Stimulated activated CD4-positive, alpha-beta T cell treated with anti-CD3 and anti-CD28 coated beads, TNF-alpha, amount 100 ng/mL, for 4 hours (primary cell): ENCODE measurements at places on chromosomes 5 and 9.

DNA sequence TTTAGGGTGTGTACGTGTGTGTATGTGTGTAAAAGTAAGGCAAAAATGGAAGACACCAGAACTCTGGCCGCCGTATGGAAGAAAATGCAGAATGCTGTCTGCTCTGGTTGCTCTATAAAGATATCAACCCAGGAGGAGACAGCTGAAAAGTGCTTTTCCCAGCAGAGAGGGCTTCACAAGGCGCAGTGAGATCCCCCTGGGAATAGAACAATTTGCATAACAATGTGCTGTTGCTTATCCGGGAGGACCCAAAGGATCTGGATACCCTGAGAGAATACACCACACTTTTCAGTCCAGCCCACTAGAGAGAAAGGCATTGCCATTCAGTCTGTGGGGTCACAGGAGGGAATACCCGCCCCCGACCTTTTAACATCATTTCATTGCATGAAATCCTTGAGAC, 230.6 kb downstream of the EBF1 start:
- no peak for DNase-seq

- DNase-seq = no peak
These were observed 685.8 kb downstream of the MAT2B start for GRCh38 chr5:164191240-164191639.

GRCh38 chr5:160312960-160313727, 780 bp upstream of the CCNJL start:
- DNase-seq = no peak

DNA sequence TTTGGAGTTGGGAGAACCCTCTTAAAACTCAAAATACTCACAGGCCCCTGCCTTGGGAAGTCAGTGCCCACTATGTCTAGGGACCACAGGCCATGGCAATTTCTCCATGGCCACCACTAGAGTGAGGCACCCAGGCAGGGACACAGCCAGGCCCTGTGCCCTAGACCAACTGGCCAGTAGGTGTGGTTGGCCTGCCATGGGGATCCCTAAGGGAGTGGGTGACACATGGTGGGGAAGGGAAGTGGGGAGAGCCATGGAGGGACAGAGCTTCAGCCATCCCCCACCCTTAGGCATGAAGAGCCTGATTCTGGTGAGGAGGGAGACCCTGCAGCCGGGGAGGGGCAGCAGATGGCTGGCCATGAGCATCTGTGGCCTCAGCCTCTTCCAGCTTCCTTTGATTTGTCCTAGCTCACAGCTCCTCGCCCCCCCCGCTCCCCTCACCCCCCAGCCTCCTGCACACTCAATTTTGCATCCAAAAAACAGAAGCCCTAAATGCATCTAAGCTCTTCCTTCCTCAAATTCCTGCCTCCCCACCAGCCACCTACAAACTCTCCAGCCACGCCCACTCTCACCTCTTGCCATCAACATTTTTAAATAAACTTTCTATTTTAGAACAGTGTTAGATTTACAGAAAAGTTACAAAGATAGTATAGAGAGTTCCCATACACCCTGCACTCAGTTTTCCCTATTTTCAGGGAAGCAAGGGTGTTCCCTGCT, 1.6 kb upstream of the DBN1 start:
- DNase-seq = no peak

DNA sequence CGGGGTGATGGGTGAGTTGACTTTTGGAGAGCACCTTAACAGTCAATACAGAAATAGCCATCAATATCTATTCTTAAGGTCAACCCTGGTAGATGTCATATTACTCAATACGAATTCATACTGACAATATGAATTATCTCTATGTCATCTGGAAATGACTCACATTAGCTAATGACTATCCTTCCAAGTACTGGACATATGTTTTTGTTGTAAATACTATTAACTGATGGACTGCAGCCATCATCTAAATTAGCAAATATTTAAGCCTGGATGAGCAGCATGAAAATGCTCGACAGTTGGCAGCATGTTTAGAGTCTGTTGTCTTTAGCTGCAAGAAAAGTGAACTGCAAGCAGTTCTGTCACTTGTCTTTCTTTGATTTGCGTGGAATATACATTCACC, 19.6 kb upstream of the ISOC1 start:
- DNase-seq = no peak

- DNase-seq = no peak
These were observed 15.6 kb downstream of the PRDM6 start for GRCh38 chr5:123104607-123105006.

GRCh38 chr5:158322620-158323019, 463.7 kb upstream of the CLINT1 start:
- DNase-seq = no peak

- no peak for DNase-seq
These were observed 131.5 kb downstream of the ERCC6L2 start for GRCh38 chr9:96006961-96007360.

- DNase-seq = no peak
These were observed 727.2 kb upstream of the WWC1 start for GRCh38 chr5:167564275-167564674.

- no peak for DNase-seq
These were observed 483 bp upstream of the DAB2IP start for GRCh38 chr9:121651008-121651294.

- DNase-seq = no peak
These were observed 263.7 kb upstream of the DAPK1 start for GRCh38 chr9:87233899-87234455.

DNA sequence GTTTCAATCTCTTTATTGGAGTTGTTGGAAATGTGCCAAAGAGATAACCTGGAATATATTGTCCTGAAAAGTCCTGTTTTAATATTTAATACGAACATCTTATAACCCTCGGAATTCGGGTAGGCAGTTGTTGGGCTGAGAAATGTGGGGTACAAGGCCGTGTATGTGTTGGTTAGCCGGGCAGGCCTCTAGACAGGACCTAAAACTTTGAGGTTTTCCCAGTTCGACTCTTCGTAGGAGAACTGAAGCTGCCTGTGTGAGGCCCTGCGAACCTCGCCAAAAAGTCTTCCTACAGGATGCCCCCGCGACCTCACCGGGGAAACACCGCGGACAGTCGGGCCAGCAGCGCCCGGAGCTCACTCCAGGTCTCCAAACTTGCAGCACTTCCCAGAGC, 583 bp upstream of the TJP2 start:
- DNase-seq = no peak

DNA sequence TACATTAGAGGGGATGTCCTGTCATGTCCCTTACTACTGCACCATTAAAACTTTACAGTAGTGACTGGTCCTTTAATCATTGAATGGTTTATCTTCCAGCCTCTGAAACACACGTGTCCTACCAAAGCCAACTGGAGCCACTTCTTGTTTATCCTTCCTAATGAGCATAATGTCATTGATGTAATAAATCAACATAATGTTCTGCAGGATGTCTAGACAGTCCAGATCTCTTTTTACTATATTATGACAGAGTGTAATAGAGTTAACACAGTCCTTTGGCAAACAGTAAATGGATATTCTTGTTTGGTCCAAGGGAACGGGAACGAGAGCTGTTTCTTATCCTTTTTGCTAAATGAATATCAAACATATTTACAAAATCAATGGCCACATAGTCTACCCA, 88.1 kb upstream of the PTPRD start:
- no peak for DNase-seq

- no peak for DNase-seq
These were observed 132.7 kb upstream of the MTAP start for GRCh38 chr9:21669701-21670100.

- DNase-seq = no peak
These were observed 106.4 kb upstream of the GPR151 start for GRCh38 chr5:146622391-146622790.

- no peak for DNase-seq
These were observed 11.0 kb downstream of the CCDC180 start for GRCh38 chr9:97318433-97318832.

- no peak for DNase-seq
These were observed 533.3 kb downstream of the ACTL7B start for GRCh38 chr9:108322326-108323098.

DNA sequence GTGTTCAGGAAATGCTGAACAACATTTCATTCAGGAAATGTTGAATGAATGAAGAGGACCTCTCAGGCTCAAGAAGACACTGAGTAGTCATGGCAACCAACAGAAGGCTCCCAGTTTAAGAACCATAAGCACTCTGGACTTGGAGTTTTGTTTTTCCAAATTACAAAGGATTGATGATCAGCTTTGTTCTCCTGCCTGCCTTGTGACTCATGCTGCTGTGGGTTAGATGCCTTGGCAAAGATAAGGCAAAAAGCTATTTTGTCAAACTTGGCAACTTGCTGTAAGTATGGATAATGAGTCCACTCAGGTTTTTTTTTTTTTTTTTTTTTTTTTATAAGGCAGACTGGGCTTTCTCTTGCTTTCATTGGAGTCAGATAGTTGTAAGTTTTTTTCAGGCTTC, 365.0 kb downstream of the TMEM232 start:
- no peak for DNase-seq

DNA sequence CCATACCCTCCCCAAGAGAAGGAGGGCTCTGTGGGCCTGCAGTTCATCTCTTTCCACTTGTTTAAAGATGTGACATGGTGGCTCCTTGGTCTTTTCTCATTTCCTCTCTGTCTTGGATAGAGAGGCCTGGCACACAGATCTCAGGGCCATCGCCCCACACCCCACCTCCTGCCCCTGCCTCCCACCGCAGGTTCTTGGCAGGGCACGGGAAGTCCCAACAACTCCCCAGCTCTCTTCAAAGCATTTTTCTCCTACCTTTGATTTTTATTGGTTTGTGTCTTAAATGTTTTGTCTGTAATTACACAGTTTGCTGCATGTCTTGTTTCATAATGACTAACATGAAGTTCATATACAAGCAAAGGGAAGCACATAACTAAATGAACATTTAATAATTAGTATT, 178.5 kb upstream of the MSX2 start:
- DNase-seq = no peak

- no peak for DNase-seq
These were observed 36.2 kb upstream of the ADAM19 start for GRCh38 chr5:157611571-157612476.

DNA sequence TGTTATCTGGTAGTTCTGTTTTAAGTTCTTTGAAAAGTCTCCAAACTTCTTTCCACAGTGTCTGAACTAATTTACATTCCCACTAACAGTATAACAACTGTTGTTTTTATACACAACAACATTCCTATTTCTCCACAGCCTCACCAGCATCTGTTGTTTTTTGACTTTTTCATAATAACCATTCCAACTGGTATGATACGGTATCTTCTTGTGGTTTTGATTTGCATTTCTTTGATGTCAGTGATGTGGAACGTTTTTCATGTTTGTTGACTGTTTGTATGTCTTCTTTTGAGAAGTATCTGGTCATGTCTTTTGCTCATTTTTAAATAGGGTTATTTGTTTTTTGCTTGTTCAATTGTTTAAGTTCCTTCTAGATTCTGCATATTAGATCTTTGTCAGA, 12.6 kb upstream of the GRAMD2B start:
- no peak for DNase-seq

DNA sequence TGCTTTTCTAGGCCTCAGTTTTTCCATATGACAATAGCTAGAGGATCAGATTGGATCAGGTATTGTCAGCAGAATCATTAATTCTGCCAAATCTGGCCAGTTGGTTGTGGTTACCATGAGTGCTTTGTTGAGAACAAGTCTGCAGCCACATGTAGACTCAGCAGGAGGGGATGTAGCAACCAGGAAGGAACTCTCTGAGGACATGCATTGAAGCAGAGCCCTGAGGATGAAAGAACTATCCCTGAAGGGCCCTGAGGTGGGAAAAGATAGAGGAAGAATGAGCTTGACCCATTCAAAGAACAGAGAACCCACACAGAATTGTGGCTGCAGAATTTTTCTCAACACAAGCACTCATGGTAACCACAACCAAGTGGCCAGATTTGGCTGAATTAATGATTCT, 60.1 kb upstream of the AFAP1L1 start:
- no peak for DNase-seq

- DNase-seq = no peak
These were observed 246.4 kb downstream of the SH3GL2 start for GRCh38 chr9:17825265-17825659.

DNA sequence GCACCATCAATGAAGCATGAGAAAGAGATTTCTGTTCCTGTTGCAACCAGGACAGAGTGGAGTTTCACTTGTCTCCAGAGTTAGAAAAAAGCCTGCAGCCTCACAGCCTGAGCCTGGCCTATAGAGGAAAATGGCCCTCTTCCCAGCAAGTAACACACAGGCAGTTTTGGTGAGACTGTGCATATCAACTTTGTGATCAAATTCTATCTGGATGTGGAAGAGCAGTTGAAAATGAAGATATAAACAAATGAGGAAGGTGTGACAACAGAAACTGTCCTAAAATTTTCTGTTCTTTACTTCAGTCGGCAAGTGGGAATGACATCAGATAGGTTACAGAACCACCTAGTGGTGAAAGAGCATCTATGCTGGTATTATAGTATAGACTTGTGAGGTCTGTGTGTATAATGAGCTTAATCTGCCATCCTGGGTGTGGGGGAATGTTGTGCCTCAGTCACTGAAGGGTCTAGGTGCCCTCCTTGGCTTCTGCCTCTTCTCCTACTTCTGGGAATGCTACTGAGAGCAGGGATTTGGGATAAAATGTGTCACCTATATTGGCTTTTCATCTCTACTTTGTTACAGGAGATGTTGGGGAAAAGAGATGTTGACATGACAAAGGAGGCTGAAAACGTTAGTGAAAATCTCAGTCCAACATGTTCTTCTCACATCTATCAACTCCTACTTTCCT, 28.2 kb downstream of the YIPF5 start:
- DNase-seq = no peak

DNA sequence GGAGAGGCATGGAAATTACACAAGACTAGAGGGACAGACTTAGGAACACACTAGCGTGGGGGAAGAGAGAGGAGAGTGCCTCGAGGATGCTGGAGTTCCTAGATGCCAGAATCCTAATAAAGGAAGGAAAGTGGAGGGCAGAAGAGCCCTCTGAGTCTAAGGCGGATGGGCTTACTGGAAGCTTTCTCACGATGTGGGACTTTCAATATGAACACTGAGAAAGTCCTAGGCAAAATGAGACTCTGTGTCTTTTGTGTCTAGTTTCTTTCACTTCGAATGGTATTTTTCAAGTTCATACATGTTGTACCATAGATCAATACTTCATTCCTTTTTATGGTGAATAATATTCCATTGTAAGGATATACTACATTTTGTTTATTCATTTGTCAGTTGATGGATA, 239.4 kb downstream of the NSG2 start:
- no peak for DNase-seq

DNA sequence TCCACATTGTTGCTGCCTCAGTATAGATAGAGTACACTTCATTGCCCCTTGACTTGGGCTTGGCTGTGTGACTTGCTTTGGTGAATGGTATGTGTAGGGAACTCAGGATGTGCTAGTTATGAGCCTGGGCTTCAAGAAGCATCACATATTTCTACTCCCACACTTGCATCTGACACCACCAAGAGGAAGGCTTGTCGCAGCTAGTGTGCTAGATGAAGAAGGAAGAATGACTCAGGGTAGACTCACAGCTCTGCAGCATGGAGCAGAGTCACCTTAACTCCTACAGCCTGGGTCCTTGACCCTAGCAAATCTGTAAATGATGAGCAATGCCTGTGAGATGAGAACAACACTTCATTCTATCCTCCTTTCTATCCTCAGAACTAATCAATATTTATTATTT, 261.8 kb downstream of the ASTN2 start:
- no peak for DNase-seq
